Dermis microvascular lymphatic vessel endothelial cell (primary cell): ENCODE measurements at places on chromosomes 1 and 21. TPM values are rescaled to one million over a fixed set of nuclear protein-coding genes. Genes with fewer than 3 reads are reported as not detected.

USP33 gene
- total RNA-seq = 75.9 and 81.0 TPM in 2 replicates

TMEM79 gene
- 0.51 and 0.90 TPM in 2 replicates for total RNA-seq

C1orf94 gene
- total RNA-seq = not detected in 2 replicates

ANKRD35 gene
- total RNA-seq = under 0.01 TPM in 2 replicates

JAM2 gene
- 0.51 and 1.4 TPM in 2 replicates for total RNA-seq

GJA4 gene
- 62.4 and 70.5 TPM in 2 replicates for total RNA-seq

PEA15 gene
- total RNA-seq = 38.9 and 83.1 TPM in 2 replicates

GBP7 gene
- not detected in 2 replicates for total RNA-seq

SLC35A3 gene
- total RNA-seq = 16.8 and 17.5 TPM in 2 replicates

S100A5 gene
- not detected in 2 replicates for total RNA-seq

DEPDC1 gene
- total RNA-seq = 4.6 and 13.4 TPM in 2 replicates

GUCA2A gene
- not detected in 2 replicates for total RNA-seq

DNA sequence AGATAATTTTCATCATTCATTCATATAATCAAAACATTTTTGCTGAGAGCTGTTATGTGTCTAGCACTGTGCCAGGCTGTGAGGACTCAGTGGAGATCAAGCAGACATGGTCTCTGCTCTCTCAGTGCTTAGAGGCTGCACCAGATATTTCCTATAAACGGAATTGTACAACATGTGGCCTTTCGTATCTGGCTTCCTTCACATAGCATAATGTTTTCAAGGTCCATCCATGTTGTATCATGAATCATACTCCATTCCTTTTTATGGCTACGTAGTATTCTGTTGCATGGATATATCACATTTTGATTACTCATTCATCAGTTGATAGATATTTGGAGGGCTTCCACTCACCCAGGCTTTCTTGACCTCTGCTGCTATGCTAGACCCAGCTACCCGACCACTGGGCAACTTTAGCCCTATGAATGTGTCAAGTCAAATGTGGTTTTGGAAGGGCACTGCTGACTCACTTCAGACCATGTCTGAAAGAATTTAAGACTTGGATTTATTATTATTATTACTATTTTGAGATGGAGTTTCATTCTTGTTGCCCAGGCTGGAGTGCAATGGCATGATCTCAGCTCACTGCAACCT is 18.5 kb downstream of the NCF2 start:
- DNase-seq = no peak

DNA sequence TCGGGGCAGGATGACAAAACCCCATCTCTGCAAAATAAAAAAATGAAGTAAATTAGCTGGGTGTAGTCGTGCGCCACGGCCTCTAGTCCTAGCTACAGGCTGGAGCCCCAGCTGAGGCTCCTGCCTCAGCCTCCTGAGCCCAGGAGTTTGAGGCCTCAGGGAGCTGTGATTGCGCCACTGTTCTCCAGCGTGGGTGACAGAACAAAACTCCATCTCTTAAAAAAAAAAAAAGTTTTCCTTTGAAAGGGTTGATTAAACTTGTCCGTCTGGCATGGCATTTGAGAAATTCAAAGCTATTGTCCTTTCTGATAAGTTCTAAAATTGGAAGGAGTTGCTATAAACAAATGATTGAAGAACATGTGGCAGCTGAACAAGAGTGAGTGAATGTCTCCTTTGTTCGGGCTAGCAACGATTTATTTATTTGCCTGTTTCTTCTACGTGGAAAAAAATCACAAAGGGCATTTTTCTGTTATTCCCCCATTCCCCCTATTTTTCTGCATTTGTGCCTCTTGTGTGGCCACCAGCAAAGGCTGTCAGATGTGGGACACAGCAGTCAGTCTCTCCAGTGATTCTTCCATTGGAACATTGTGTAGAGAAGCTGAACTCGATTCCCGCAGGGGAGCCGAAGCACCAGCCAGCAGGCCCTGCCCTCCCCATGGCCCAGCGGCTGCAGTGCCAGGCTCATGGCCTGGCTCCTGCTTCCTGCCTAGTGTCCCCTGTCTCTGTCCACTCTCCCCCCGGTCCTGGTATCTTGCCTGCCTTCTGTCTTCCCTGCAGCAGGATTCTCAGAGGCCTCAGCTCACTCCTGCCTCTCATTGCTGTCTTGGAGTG is 21.5 kb upstream of the PWP2 start:
- no peak for DNase-seq

GRCh38 chr1:198467342-198467741 is 73.1 kb downstream of the ATP6V1G3 start:
- DNase-seq = no peak

- no peak for DNase-seq
These were observed 481.1 kb upstream of the PTBP2 start for GRCh38 chr1:96240438-96240837.

- DNase-seq = no peak
These were observed 117.7 kb downstream of the SLC45A1 start for GRCh38 chr1:8435569-8436071.

DNA sequence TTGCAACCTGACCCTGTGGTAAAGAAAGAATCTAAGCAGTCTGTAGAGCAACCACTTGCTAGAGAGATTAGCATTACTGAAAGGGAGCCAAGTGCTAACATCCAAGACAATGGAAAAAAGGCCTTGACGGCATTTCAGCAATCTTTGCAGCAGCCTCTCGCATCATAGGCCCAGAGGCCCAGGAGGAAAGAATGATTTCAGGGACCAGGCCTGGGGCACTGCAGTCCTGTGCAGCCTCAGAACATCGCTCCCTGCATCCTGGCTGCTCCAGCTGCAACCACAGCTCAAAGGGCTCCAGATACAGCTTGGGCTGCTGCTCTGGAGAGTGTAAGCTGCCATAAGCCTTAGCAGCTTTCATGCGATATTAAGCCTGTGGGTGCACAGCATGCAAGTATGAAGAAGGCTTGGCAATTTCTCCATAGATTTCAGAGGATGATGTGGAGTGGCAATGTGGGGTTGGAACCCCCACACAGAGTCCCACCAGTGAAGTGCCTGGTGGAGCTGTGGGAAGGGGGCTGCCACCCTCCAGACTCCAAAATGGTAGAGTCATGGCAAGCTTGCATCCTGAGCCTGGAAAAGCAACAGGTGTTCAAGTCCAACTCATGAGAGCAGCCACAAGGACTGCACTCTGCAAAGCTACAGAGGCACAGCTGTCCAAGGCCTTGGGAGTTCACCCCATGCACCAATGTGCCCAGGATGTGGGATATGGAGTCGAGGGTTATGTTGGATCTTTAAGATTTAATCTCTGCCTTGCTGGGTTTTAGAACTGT is 110.6 kb upstream of the HMGB4 start:
- DNase-seq = no peak

- DNase-seq = no peak
These were observed 7.2 kb downstream of the FPGT start for GRCh38 chr1:74205266-74205665.

- DNase-seq = no peak
These were observed 88.5 kb upstream of the ADAR start for GRCh38 chr1:154696456-154696855.

DNA sequence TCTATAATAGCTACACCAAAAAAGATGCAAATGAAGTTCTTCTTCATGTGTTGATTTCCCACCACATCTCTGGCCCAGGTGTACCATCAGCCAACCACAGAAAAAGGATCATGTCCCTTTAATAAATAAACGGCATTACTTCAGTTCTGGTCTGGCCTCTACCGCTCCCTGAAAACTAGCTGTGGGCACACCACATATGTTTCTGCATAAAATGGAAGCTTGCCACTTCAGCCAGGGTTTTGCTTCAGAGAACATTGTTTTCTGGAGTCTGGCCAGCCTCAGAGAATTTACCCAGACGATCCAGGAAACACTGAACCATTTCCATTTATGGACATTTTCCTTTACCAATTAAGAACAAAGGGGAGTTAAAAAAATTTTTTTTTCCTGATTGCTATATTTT is 5.8 kb upstream of the LAMC2 start:
- DNase-seq = peak; percentile 90

- no peak for DNase-seq
These were observed 10.9 kb upstream of the NFIA start for GRCh38 chr1:61071205-61072130.

- no peak for DNase-seq
These were observed 24.7 kb upstream of the HMGN1 start for GRCh38 chr21:39373634-39374033.

GRCh38 chr1:40645118-40645680 is 20.3 kb downstream of the RIMS3 start:
- DNase-seq = no peak

DNA sequence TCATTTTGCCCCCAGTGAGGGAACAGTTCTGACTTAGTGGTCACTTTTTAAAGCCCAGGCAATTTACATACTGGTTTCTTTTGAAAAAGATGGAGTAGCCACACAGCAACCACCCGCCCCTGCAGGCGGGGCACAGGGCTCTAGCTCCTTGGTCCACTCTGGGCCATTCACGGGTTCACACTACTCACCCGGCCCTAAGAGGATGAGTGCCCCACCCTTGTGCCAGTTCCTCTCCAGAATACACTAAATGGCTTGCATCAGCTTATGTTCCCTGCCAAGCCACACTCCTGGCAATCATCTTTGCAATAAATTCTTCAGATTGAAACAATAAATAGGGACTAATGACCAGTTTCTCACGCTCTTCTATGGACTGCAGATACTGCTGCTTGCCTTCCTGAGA is 15.7 kb upstream of the ATP13A2 start:
- no peak for DNase-seq

- DNase-seq = no peak
These were observed at the start of gene BRINP3 for GRCh38 chr1:190477762-190478148. Gene BRINP3, minus strand, starts transcription at chr1:190477864.

GRCh38 chr1:90650401-90650800 is 66.7 kb downstream of the BARHL2 start:
- DNase-seq = no peak

GRCh38 chr1:84871181-84871580 is 21.8 kb downstream of the LPAR3 start:
- no peak for DNase-seq

- no peak for DNase-seq
These were observed 33.3 kb upstream of the TDRD10 start for GRCh38 chr1:154468535-154469250.
